Glomerular endothelial cell (primary cell): ENCODE measurements at places on chromosomes 3 and 15. TPM values are rescaled to one million over a fixed set of nuclear protein-coding genes. Genes with fewer than 3 reads are reported as not detected.

Gene NMB
- total RNA-seq, result 6.1 TPM in 2 replicates

Gene PLA2G4E
- not detected in 2 replicates for total RNA-seq

Gene CD86
- not detected in 2 replicates for total RNA-seq

Gene PLAAT1
- total RNA-seq, result 5.2 and 7.3 TPM in 2 replicates

Gene KIF15
- total RNA-seq, result 0.92 and 3.7 TPM in 2 replicates

Gene MUSTN1
- total RNA-seq, result 2.7 TPM in 1 of 2 replicates, not detected in the other

Gene P2RY14
- total RNA-seq, result not detected in 2 replicates

Gene CCRL2
- 11.5 and 15.8 TPM in 2 replicates for total RNA-seq

Gene CCDC39
- 0.06 TPM in 1 of 2 replicates, not detected in the other for total RNA-seq

Gene PLSCR5
- not detected in 2 replicates for total RNA-seq

Gene VIPR1
- total RNA-seq, result 1.4 and 6.9 TPM in 2 replicates

Gene FOXL2
- total RNA-seq, result 0.06 and 0.58 TPM in 2 replicates

Gene TNNC1
- not detected in 2 replicates for total RNA-seq

Gene CLDN16
- total RNA-seq, result 0.06 and 2.5 TPM in 2 replicates

Gene SCN11A
- total RNA-seq, result 0.15 and 0.23 TPM in 2 replicates

Gene IL5RA
- not detected in 2 replicates for total RNA-seq
